CD4-positive, alpha-beta memory T cell (primary cell): ENCODE measurements at places on chromosomes 12 and 14.

- no peak for DNase-seq
Measured at GRCh38 chr14:53149668-53150316, 3.3 kb downstream of the DDHD1 start.

DNA sequence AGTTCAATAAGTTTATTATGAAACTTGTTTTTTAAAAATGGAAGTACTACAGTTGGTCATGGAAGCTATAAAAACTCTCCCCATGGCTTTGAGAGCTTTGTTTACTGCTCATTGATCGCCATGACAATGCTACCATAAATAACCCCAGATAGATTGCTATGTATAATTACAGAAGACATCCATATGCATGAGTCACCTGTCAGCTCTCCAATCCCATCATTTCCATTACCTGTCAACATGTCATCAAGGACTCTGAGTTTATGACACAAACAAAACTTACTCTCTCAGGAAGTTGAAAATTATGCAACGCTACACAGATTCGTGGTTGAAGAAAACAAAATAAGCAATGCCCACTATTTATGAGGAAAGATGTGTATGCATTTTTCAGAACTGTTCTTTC is 144.4 kb downstream of the SEC23A start:
- no peak for DNase-seq

DNA sequence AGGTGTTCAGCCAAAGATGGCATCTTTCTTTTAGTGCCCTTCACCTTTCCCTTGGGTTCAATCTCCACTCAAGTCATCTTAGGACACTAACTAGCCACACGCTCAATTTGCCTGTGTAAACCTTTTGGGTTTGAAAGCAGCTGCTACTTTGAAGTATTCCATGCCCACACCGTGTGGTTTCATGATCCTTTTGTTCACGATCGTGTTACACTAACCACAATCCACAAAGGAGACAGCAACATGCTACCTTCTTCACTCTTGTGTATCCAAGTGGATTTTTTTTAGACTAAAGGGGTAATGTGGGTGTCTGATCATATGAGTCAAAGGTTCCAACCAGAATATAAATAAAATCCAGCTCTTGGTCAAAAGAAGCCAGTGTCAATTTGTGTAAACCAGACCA is 122.7 kb upstream of the FAR2 start:
- no peak for DNase-seq

DNA sequence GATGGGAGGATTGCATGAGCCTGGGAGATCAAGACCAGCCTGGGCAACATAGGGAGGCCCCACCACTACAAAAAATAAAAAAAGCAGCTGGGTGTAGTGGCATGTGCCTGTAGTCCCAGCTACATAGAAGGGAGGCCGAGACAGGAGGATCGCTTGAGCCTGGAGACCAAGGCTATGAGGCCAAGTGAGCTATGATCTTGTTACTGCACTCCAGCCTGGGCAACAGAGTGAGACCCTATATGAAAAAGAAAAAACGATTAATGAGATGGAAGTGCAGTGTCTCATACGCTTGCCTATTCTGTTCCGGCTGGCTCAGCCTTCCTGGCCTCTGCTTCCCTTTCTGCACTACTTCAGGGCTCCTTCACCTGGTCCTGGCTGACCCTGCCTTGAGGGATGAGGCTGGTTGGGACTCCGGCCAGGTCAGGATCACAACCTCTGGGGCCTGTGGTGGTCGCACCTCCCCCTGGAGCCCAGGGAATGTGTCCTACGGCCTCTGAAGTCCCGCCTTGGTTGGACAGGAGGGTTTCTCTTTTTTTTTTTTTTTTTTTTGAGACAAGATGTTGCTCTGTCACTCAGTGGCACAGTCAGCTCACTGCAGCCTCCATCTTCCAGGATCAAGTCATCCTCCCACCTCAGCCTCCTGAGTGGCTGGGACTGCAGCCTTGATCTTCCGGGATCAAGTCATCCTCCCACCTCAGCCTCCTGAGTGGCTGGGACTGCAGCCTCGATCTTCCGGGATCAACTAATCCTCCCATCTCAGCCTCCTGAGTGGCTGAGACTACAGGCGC is 10.7 kb downstream of the TEDC1 start:
- no peak for DNase-seq

DNA sequence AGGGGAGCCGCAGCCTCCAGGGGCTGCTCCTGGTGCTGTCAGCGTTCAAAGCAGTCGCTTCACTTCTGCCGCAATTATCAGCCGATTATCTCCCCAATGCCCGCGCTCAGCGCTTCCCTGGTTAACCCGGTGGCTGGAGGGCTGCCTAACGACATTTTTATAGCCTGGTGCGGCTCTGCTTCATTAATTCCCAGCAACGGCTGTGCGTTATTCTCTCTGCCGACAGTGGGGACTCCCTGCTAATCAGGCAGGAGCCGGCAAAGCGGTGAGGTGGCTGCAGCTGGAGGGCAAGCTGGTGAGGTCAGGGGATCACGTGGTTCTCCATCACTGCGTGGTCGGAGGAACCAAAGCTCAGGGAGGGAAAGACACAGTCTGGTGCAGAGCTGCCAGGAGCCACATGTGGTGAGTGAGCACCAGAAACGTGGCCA is 62.9 kb downstream of the GLRX5 start:
- DNase-seq = no peak

DNA sequence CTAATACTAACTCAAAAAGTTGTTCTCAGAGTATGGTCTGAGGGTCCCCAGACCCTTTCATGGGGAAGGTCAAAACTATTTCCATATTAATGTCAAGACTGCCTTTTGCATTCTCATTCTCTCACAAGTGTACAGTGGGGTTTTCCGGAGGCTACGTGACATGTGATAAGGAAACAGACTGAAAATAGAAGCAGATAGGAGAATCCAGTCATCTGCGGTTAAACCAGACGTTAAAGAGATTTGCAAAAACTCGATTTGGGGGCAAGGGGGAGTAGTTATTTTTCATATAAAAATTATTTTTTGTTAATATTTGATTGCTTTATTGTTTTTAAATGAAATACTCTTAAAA is 1.0 kb upstream of the NAP1L1 start:
- peak; percentile 56 for DNase-seq

DNA sequence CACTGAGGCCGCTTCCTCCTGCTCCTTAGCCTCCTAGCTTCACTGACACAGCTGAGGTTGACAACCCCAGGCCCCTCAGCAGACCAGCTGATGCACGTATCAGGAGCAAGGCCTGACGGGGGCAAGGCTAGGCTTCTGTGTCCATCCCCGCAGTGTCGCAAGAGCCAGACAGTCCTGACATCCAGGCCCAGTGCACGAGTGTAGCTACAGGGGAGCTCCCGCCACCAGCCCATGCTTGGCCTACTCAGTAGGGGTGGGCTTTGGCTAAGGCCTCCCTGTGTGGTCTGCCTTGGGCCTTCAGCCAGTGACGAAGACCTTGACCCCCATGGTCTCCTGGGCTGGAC is 179.1 kb downstream of the DPF3 start:
- no peak for DNase-seq

DNA sequence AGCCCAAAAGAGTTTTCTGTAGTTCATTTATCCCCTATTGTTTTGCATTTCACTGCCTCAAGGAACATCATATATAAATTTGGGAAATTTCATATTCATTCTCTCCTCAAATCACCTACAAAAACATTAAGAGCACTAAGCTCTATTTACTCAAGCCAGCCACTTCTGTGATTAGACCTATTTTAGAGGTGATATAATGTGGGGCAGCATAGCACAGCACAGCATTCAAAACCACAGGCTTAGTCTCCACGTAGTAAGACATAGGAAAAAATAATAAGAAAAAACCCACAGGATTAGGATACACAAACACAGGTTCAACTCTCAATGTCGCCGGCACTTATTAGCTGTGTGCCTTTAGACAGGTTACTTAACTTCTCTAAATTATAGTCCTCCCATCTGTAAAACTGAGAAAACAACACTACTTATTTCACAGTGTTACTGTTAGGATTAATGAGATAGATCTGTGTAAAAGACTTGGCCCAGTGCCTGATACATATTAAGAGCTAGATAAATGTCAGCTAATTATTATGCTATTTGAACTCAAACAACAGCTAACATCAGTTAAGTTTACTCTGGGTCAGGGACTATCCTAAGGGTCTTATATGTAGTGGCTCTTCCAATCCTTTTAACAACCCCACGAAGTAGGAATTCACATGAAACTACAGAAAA is 20.3 kb downstream of the DCAF5 start:
- no peak for DNase-seq
